CD4-positive, CD25-positive, alpha-beta regulatory T cell (primary cell): ENCODE measurements at places on chromosomes 4 and X. TPM values are rescaled to one million over a fixed set of nuclear protein-coding genes. Genes with fewer than 3 reads are reported as not detected.
A peak's percentile ranks its signal among the peaks of the same experiment; 100 is the strongest.

DNA sequence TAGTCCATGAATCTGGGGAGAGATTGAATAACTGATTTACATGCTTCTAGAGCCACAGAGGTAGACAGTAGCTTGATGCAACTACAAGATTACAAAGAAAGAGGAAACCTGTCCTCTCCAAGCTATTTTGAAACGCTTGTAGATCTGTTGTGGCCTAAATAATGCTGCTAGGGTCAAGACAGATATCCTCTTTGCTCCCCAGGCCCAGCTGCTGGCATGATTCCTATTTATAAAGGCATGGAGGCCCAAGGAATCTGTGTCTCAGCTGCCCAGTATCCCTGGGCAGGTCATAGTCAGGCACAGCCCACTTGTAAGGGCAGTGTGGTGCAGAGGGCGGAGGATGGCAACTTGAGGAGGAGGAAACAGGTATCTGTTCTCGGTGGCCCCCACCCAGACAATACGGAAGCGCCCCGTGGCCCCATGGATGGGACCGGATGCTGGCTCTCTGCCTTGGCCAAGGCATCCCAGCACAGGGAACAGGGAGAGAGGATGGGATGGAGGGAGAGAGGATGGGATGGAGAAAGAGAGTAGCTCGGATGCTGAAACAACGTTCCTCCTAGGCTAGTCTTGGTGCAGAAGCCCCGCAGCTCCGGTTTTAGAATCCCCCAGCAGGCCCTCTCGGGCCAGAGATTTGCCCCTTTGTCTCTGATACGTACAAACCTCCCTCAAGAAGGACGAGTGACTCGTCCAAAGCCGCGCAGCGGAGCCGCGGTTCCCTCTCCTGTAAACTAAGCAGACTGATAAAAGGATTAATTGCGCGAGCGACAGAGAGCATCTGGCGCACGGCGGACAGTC lies 767 bp upstream of the SMIM20 start:
- peak; percentile 36 for DNase-seq

DNA sequence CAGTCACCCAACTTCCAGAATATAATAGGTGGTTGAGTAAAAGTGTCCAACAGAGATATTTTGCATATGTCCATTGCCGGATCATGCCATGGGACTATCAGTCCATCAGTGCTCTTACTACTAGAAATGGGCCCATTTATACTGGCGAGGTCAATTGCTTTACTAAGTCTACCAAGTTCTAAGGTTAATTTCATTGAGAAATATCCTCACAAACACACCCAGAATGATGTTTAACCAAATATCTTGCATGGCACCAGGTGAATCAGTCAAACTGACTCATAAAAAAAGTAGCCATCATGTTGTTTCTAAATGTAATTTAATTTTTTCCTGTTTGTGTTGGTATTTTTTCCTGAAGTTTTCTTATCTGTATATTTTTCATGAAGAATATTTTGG lies 1217.0 kb downstream of the RAPGEF2 start:
- no peak for DNase-seq

The SRPX2 gene
- not detected for total RNA-seq

GRCh38 chr4:184893801-184894571 lies 68.2 kb upstream of the ACSL1 start:
- DNase-seq, result no peak

The PAPSS1 gene
- 18.4 TPM for total RNA-seq

The FAM3A gene
- 28.2 TPM for total RNA-seq

DNA sequence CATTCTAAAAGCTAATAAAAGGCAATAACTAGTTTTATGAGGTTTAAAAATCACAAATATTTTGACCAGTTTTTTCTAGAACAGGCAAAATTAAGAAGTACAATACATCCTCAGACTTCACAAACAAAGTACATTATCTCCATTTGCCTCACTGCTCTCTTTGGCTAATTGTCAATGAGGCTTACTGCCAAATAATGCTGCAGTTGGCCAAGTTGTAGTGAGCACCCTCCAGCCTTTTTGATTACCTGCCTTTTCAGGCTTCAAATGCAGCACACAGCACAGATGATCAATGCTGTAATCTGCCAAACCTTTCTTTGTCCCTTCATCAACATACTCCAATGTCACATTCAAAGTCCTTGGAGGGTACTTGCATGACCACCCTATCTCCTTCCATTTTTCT lies 605.2 kb downstream of the KLHL13 start:
- no peak for DNase-seq

The ARMCX2 gene
- 1.4 TPM for total RNA-seq

- no peak for DNase-seq
These were observed 67.8 kb downstream of the PSAPL1 start for GRCh38 chr4:7366954-7367353.

- DNase-seq, result no peak
These were observed 59.0 kb upstream of the PPP2R3B start for GRCh38 chrX:445727-446126.

DNA sequence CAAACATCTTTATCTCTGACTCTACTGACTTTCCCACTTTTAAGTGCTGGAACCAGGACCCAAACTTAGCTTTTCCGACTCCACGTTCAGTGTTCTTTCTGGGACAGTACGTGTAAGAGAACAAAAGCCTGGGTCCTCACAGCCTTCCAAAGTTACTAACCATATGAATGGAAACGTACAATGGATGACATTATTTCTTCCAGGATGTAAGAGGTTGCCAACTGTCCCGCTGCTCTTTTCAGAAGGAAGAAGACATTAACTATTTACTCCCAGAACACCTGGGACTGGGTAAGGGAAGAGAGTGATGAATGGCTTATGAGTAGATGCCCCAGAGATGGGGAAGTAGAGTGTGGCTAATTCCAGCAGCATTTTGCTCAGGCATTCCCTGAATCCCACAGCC lies 114.7 kb downstream of the TRAPPC11 start:
- DNase-seq, result no peak

- DNase-seq, result no peak
These were observed 21.3 kb upstream of the FTHL17 start for GRCh38 chrX:31092970-31093638.

DNA sequence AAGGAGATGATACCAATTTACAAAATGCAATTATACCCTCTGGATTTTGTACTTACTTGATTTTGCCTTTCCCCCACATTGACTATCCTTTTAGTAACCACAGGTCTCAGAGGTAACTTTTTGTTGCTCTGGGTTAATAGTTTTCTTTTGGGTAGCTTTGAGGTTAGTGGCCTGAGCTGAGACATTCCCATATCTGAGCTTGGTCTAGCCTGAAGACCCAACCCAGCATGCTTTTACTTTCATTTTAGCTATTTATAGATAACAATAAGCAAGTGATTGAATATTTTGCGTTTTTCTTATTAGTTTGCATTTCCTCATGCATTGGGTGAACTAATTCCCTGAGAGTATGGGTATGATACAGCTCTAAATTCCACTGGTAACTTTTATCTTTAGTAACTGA lies 11.8 kb downstream of the HTN1 start:
- no peak for DNase-seq

The PASD1 gene
- not detected for total RNA-seq

DNA sequence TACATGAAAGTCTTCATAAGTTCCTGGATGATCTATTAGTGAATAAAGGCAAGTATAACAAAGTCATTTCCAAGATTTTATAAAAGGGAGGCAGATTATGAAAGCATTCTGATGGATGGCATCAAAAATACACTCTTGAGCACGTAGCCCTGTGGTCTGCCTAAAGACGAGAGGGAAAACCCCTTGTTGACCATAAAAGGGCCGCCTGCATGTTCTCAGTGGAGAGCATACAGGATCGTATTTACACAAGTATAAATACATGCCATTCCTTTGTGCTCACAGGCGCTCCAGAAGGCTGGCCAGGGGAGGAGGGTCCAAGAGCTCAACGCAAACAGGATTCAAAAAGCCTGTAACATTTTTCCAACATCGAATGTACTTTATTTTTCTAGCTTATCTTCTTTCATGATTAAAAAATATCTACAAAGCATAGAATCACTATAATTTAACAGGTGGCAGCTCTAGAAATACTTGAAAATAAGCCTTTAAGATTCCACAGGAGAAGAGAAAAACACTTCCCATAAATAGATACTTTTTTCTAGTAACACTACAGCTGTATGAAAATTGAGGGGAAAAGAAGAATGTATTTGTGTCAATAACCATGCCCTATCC lies 29.6 kb downstream of the PDGFC start:
- DNase-seq, result no peak

GRCh38 chrX:55143621-55144020 lies 54.8 kb downstream of the PAGE2 start:
- DNase-seq, result no peak

DNA sequence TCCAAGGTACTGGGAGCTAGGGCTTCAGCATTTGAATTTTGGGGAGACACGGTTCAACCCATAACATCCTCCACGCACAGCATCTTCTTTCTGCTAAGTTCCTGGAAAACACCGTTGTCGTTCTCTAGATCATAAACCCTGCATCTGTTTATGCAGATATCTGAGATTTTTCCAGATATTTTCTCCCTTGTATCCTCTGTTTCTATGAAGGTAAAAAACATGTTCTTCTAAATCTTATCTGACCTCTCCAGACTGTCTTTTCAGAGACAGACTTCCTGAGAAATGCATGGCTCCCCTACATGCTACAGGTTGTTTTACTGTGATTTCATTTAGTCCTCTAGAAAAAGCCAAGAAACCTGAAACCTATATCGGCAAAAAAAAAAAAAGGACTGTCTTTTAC lies 152.3 kb upstream of the KLF3 start:
- no peak for DNase-seq

The EXOC1 gene
- 23.3 TPM for total RNA-seq

- peak; percentile 72 for DNase-seq
These were observed 627 bp downstream of the CDKN2AIP start for GRCh38 chr4:183445097-183445428.

GRCh38 chr4:128155231-128155855 lies 94.2 kb downstream of the LARP1B start:
- no peak for DNase-seq

- peak; percentile 47 for DNase-seq
These were observed 128.2 kb downstream of the C4orf51 start for GRCh38 chr4:145808021-145808650.

The GABRE gene
- total RNA-seq, result not detected

DNA sequence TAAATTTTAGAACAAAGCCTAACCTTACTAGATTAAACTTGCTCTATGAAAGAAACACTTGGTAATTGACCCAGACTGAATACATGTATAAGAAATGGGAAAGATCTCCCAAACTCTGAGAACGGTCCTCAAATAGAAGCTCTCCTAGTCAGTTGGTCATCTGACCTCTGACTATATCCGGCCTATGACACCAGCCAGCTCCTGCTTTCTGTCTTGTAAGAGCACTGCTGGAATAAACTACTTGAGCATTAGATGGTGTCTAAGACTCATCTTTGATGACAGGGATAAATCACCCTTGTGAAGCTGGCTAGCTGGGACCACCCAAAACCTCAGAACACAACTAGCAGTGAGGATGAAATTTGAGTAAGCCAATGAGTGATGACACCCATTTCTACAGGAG lies 24.2 kb downstream of the LRIT3 start:
- DNase-seq, result no peak

DNA sequence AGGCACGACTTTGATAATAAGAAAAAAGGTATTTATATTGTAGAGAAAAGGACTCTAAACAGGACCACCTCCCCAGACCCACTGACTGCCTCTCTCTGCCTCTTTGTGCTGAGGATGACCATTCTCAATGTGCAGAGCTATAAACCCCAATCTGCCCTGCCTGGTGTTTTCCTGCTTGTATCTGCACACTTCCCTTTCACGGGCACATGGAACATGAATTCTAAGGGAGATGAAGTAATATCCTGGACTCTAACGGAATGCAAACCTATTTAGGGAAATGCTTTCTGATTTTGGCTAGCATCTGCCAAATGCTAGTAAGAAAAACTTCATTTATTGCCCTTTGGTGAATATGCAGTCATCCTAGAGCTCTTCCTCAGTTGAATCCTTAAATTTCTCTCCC lies 2.4 kb downstream of the DIPK2B start:
- DNase-seq, result no peak

The CYBB gene
- total RNA-seq, result 0.25 TPM
